ENCODE measurements at places on chromosomes 5 and 9.

DNA sequence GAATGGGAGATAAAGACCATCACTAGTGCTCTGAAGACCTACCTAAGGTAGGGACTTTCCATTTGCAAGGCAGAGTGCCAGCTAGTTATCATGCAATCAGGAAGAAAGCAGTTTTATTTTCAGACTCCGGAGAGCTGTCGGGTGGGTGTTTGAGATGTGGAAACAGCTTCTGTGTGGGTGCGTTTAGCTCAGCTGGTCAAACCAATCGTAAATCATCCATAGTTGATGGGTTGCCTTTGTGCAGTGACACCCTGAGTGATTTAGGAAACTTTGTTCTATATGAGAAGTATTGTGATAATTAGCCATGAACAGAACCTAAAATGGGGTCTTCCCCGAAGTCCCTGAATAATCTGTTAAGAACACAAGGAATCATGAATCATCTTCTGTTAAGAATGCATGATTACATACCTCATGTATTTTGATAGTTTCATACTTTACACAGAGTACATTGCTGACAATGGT is 284.3 kb downstream of the ARHGAP26 start:
- DNase-seq, result no peak

GRCh38 chr5:124895236-124895635 is 148.8 kb upstream of the ZNF608 start:
- DNase-seq, result no peak

DNA sequence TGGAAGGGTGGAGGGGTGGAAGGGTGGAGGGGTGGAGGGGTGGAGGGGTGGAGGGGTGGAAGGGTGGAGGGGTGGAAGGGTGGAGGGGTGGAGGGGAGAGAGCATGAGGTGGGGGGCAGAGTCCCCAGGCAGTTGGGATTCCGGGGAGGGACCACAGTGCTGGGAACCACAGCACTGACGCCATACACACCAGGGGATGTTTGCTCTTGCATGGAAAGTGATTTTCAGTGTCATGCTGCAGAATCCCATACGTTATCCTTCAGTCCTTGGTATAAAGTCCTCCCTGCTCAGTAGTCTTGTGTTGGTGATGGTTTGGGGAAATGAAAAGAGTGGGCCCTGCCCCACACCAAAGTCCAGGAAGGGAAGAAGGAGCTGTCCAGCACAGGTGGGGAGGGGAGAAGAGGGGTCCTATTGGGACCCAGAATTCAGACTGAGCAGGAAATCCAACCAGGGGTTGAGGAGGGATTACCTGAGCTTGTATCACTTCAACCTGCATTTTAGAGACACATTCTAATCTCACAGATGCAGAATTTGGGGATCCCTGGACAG is 5.5 kb upstream of the FIBCD1 start:
- no peak for DNase-seq

DNA sequence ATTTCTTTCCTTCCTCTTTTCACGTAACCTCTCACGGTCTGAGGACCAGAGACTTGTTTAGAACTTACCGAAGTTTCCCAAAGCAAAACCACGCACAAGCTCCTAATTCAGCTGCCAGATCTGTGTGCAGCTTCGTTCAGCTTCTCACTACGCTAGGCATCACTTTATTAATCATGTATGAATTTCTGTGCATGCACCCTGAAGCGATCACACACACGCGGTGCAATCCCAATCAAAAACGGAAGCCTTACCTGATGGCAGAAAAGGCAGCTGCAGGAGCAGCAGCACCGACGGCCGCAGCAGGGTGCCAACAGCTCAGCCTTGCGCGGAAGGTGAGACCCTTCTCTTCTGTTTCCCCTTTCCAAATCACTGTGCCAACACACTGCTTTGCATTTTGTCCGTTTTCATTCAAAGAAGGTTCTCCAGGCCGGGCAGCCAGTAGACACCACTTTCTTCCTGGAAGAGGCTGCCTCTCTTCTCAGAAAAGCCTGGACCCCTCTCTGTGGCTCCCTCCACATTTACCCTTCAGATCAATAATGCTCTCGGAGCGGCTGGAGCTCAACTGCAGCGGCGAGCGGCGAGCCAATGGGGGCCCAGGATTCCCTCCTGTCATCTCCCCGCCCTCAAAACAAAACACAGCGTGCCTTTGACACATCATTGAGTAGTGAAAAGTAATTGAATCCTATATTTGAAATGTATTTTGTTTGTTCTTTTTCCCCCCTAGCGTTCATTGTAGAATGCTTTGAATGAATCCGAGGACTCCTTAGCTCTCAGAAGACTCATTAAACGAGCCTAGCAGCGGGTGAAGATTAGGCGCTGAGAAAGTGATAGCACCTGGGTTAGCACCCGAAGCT is at the start of gene CDH12:
TSS of gene CDH12 (minus strand) at position 538 of the 854 bp plus-strand sequence.
- DNase-seq, result no peak

DNA sequence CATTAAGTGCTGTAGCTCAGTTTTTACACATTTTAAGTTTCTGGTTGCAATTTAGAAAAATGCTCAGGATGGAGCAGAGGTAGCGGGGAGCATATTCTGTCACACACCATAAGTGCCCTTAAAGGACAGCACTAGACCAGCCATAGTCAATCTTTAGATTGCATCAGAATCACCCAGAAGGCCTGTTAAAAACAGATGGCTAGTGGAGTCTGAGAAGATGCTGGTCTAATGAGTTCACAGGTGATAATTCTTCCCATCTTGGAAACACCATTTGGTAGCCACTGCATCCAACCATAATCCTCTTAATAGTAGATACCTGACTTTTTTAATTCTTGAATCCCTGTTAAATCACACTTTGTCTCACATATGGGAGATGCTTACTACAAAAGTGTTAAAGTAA is 113.2 kb downstream of the CDH18 start:
- DNase-seq, result no peak

GRCh38 chr9:120579139-120580050 is 572 bp downstream of the CDK5RAP2 start:
- no peak for DNase-seq

DNA sequence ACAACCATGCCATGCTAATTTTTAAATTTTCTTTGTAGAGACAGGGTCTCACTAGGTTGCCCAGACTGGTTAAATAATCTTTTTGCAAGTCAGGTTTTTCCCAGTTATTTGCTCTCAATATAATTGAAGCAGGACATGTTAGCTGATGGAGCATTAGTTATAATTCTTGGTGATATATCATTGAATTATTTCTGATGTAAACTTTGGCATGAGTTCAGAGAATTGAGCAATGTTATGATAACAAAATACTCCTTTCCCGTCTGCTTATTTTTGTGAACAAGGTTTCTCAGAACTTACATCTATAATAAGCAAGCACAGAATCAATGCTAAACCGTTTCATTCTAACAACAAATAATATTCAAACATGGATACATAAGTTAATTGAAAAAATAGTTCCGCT is 37.8 kb downstream of the BHMT start:
- DNase-seq, result no peak

DNA sequence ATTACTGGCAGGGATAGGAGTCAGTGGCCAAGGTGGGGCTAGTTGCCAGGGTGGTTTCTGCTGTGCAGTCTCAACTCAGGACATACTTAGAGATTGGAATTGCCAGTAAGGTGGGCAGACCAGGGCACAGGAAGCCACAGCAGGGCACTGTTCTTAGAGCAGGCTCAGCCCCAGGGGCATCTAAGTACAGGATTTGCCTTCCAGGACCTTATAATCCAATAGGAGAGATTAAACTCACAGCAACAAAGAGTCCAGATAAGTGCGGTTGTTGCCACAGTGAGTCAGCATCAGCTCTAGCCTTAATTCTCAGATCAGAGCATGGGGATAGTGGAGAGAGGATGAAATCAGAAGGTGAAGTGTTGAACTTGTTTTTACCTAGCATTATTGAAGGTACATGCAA is 265.8 kb upstream of the TRPC7 start:
- no peak for DNase-seq

- no peak for DNase-seq
Measured at GRCh38 chr5:58188262-58188651, 271.6 kb downstream of the PLK2 start.

- DNase-seq, result no peak
Measured at GRCh38 chr5:168104811-168105481, 186.5 kb upstream of the WWC1 start.

DNA sequence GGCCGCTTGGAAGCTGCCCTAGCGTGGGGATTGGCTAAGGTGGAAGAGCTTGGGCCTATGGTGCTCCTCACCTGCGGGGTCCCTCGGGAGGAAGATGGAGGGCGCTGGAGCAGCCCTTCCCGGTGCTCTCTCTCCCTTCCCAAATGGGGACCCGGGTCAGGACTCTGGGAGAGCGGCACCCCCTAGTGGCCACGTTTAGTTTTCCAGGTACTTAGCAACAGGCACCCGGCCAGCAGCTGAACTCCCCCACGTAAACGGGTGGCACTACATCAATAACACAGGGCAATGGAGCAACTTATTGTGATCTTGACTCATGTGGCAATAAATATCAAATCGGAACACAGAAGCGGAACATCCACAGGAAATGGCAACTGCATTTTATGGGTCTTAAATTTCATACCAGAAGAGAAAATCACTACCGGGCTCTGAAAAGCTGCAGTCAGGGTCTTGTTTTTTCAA is 316.6 kb downstream of the AGTPBP1 start:
- DNase-seq, result no peak

GRCh38 chr9:99907208-99907532 is 716 bp downstream of the STX17 start:
- DNase-seq, result no peak

DNA sequence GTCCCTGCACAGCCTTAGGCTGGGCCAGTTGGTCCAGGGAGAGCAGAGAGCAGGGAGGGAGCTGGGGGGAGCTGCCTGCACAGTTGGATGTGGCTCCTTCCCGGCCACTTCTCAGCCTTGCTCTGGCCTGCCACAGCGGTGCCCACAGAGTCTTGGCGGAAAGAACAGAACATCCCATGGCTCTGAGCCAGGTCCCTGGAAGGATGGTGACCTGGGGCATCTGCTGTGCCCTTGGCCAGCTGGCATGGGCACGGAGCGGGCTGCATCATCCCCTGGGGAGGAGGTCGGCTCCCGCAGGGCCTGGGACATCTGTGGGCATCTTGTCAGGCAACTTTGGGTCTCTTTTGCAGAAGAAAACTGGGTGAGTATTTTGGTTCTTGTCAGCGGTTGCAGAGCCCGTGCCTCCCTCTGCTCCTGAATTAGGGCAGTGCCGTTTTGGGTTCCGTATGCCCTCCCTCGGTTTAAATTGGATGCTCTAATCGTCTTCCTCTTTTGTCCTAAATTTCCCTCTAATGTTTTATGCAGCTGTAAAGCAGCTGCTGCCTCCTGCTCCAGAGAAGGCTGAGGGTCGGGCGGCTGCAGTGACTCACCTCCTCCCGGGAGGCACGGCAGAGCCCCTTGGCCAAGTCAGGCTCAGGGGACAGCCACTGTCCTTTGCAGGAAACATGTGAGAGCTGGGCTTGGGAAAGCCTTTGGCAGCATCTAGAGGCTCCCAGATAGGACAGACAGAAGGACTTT is 10.5 kb upstream of the NACC2 start:
- no peak for DNase-seq

GRCh38 chr5:197892-198489 is 6.7 kb downstream of the LRRC14B start:
- DNase-seq, result no peak

GRCh38 chr9:30913331-30913730 is 1471.1 kb upstream of the ACO1 start:
- no peak for DNase-seq

DNA sequence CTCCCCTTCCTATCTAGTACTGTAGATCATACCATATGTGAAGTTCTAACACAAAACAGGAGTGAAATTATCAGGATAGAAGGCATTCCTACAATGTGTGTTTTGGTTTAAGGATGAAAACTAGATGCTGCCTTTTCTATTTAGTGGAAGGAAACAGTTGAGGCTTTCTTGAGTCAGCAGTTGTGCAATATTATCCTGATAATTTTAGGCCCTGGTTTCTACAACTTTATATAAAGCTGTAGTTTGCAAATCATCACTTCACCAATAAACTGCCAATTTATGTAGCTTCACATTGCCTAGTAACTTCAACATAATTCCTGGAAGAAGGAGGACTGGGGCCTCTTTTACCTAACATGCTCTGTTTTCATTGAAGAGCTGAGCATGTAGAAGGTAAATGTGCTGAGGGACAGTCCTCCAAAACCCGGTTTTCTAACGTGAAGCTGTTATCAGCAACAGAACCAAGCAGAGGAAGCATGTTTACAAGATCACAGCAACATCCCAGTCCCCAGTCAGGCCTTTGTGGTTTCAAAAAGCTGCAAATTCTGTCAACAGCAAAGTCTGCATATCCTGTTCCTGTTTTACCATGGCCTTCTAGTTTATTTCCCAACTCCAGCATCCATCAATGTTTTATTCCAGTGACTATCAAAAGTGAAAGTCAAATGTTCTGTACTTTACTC is 513.4 kb upstream of the MEF2C start:
- DNase-seq, result no peak

- DNase-seq, result no peak
Measured at GRCh38 chr9:76341616-76342015, 52.6 kb downstream of the RFK start.

DNA sequence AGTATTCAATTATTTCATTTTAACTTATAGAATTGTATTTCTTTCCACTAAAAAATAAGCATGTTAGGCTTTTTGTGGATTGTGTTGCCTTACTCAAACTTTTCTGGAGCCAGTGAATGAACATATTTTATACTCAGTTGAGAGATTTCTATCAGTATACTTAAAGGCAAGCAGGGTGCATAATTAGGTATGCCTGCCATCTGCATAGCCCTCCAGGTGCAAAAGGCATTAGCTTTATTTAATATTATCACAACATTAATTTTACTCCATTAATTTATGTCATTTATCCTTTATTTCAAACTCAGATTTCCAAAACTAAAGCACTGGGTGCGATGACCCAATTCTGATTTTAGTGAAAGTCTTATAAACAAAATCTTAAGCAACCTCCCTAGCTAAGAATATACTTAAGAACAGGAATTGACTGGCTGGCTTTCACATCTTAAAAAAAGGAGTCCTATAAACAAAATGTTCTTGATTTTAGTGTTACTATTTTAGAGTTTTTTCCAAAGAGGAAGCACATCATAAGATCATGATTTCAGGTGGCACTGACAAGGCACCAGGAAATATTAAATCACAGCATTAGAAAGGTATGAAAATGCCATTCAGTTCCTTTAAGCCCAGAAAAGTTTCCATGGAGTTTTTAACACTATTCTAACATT is 178.4 kb downstream of the MPDZ start:
- no peak for DNase-seq

- no peak for DNase-seq
Measured at GRCh38 chr5:97676608-97677007, 493.6 kb upstream of the RIOK2 start.

DNA sequence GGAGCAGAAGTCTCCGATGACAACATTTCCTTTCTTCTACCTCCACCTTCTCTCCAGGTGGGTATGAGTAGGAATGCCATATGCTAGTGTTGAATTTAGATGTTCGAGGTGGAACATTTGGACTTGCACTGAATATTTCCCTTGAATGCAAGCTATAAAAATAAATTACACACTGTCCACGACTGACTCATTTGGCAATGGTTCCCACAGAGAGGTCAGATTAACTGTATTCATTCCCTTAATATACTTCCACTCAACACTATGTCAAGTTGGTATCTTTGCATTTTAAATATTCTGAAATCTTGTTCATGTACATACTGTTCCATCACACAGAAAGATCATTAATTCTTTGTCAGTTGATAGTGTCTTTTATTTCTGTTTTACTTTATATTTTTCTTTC is 222.6 kb upstream of the PIK3R1 start:
- DNase-seq, result no peak

- no peak for DNase-seq
Measured at GRCh38 chr5:34483442-34484033, 172.6 kb upstream of the RAI14 start.

- no peak for DNase-seq
Measured at GRCh38 chr5:125579182-125579581, 832.7 kb upstream of the ZNF608 start.

GRCh38 chr5:132807163-132807838 is 5.8 kb upstream of the SOWAHA start:
- no peak for DNase-seq

- no peak for DNase-seq
Measured at GRCh38 chr9:98775831-98776441, 20.4 kb downstream of the ANKS6 start.

Measured in GOT3 (cell line).